ENCODE measurements at places on chromosomes 12 and 14.

- DNase-seq, result no peak
These were observed 725.5 kb upstream of the FLRT2 start for GRCh38 chr14:84804468-84804867.

DNA sequence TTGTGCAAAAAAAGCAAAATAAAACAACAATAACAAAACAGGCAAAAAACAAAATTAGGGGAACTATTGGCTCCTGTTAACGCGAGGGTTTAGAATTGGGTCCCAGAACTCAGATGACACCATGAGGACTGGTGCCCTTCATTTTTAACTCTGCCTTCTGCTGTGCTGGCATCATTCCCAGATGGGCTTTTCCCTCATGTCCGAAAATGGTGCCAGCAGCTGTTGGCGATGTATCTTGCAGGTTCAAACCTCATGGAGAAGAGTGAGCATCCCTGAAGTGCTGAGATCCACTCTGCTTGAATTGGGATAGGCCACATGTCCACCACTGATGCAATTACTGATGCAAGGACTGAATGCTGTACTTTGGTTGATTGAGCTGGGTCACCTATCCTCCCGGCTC is 61.1 kb downstream of the MYRFL start:
- no peak for DNase-seq

DNA sequence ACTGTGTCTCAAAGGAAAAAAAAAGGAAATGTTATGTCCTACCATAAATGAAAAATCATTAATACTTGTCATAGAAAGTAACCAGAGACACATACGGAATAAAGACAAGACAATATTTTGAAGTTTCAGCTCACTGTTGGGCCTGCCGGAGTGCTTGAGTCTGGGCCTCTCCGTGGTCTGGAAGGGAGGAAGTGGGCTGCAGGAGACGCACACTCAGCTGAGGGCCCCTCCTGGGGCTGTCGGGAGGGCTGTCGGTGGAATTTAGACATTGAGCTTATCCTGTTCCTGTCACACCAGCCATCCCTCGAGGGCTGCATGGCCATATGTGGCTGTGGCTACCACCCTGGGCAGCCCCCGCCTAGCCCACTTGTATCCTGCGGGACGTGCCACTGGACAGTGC is 80.6 kb downstream of the DDX51 start:
- DNase-seq, result no peak

DNA sequence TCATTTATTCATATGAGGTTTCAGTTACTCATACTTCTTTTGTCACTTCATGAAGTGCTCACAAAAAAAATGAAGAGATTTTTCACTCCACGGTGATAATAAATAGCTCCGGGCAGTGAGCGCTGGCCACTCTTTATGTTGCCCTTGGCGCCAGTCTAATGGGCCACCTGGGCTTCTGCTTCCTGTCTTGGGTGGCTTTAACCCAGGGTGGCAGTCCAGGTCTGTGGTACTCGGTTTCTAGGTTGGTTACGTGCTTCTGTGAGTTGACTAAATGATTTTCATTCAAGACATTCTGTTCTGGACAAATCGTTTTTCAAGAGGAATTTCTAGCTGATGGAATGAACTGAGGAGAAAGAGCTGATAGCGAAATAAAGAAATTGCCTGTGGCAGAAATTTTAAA is 34.6 kb upstream of the NID2 start:
- no peak for DNase-seq

GRCh38 chr14:81298911-81299310 is 78.2 kb upstream of the GTF2A1 start:
- no peak for DNase-seq

- DNase-seq, result no peak
These were observed 91.5 kb downstream of the FBXL14 start for GRCh38 chr12:1502831-1503230.

- DNase-seq, result no peak
These were observed 53.9 kb downstream of the ANAPC7 start for GRCh38 chr12:110349514-110350151.

DNA sequence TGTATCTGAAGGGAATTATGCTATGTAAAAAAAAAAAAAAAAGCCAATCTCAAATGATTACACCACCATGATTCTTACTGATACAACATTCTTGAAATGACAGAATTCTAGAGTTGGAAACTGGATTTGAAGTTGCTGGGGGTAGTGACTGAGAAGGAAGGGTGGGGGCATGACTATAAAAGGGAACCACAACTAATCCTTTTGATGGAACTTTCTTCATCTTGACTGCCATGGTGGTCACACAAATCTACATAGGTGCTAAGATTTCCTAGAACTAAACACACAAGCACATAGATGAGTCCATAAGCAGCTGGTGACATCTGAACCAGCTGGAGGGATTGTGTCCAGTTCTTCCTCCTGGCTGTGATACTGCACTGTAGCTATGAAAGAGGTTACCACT is 51.4 kb downstream of the CLMN start:
- no peak for DNase-seq

- no peak for DNase-seq
These were observed 50.8 kb downstream of the STXBP6 start for GRCh38 chr14:24999157-24999556.

DNA sequence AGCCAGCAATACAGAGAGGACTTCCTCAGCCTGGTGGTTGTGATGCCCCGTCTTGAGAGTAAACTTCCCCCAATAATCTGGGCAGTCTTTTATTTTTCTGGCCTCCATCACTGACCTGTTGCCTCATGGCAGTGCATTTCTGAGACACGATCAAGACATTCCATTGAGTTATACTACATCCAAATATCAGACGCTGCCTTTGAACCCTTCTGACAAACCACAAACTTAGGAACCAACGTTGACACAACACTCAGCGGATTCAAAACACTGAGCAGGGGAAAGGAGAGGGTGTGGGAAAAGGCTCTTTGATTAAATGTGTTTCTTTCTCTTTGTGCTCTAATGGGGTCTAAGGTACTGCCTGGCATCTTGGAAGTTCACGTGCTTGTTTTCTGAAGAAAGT is 100.7 kb upstream of the TBX5 start:
- DNase-seq, result no peak

GRCh38 chr14:68195126-68195525 is 375.5 kb downstream of the RAD51B start:
- DNase-seq, result peak; percentile 38

DNA sequence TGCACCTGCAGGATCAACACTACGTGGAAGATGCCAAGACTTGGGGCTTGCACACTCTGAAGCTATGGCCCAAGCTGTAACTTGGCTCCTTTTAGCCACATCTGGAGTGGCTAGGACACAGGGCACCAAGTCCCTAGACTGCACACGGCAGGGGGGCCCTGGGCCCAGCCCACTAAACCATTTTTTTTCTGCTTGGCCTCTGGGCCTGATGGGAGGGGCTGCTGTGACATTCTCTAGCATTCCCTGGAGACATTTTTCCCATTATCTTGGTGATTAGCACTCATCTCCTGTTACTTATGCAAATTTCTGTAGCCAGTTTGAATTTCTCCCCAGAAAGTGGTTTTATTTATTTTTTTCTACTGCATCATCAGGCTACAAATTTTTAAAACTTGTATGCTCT is 1080.7 kb downstream of the LRFN5 start:
- peak; percentile 71 for DNase-seq

DNA sequence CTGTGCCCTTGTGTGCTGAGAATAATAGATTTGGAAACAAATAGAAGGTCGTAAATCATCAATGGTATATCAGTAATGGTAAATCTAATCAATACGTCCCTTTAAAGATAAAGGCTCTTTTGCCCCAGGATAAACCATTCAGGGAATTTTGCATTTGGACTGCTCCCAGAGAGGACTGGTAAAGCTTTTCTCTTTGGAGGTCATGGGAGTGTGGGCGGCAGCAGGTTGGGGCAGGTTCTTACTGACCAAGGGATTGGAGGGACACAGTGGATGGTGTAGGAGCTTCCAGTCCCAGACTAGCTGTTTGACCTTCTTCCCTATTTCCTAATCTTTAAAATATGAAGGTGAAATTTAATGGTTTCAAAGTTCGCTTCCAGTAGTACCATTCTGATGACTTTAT is 87.8 kb upstream of the NTF3 start:
- DNase-seq, result no peak

GRCh38 chr12:53999559-54000115 is 324 bp upstream of the HOXC9 start:
- DNase-seq, result no peak

DNA sequence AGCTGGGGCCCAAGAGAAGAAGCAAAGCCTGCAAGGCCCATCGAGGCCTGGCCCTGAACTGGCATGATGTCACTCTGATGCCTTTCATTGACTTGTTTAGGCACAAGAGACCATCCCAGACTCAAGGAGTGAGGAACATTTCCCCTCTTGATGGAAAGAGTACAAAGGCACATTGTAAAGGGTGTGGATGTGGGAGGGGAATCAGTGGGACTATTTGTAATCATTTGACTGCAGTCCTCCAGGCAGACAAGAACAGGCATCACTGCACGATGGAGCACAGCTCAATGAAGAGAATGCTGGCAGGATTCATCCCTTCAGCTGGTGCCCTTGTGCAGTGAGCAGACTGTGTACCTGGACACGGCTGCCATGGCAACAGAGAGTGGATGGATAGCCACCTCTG is 87.9 kb downstream of the LGMN start:
- DNase-seq, result no peak

DNA sequence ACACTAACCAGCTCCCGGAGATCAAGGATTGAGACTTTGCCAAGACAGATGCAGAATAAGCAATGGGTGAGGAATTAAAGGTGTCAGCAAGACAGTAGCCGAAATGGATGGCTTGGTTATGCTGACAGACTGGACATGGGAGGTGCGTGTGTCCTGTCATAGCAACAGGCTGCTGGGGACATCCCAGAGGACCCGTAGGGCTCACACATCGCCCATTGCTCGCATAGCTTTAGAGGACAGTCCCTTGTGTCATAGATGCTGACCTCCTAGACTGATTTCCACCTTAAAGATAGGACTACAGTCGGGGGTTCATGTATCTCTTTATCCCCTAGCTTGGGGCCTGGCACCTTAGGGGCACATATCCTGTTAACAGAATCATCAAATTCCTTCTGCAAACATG is 324.5 kb downstream of the MED13L start:
- DNase-seq, result no peak

- DNase-seq, result no peak
These were observed 57.1 kb downstream of the DYRK2 start for GRCh38 chr12:67705394-67706370.

GRCh38 chr12:94285943-94286582 is 137.7 kb downstream of the PLXNC1 start:
- no peak for DNase-seq

DNA sequence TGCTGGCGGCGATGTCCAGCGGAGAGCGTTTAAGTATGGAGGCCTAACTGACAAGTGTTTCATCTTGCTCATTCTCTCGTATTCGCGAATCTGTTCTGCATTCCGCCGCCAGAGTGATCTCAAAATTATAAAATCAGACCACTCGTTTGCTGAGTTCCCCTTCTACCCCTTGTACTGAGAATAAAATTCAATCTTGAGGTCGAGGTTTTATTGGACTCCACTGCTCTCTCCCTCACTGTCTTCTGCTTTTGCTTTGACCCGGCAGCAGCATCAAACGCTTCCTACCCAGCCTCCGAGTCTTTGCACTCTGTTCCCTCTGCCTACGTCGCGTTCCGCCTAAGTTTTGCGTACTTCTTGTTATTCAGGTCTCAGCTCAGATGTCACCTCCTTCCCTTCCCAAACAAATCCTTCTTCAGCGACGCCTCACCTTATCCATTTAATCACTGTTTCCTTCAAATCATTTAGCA is 462 bp downstream of the KNTC1 start:
- peak; percentile 42 for DNase-seq

DNA sequence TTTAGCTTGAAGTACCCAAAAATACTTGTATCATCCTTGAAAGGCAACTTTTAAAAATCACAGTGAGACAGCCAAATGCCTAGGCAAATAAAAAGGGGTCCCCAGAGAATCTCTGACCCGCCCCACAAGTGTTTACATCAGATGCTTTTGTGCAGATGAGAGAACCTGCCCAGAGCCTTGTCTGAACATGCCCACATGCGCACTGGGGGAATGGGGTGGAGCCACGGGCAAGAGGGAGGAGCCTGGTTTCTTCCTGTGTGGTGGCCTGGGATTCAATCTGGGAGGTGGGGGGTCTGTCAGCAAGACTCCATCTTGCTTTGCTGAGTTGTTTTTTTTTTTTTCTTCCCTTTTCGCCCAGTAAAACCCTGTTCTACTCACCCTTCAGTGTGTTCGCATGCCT is 381.7 kb upstream of the CCDC196 start:
- peak; percentile 49 for DNase-seq

- DNase-seq, result peak; percentile 23
These were observed 897 bp downstream of the SUDS3 start for GRCh38 chr12:118377021-118377883.
